ENCODE measurements at places on chromosomes 2 and 18.

GRCh38 chr2:28650266-28650584 is 101.4 kb upstream of the PPP1CB start:
- no peak for DNase-seq

- no peak for DNase-seq
Observed at GRCh38 chr2:43553341-43553855, 42.4 kb downstream of the THADA start.

GRCh38 chr2:227728035-227728434 is at the start of gene SCYGR7:
TSS of gene SCYGR7 (plus strand) at chr2:227728335. CDS start at chr2:227728335, 0 bp downstream.
- no peak for DNase-seq

DNA sequence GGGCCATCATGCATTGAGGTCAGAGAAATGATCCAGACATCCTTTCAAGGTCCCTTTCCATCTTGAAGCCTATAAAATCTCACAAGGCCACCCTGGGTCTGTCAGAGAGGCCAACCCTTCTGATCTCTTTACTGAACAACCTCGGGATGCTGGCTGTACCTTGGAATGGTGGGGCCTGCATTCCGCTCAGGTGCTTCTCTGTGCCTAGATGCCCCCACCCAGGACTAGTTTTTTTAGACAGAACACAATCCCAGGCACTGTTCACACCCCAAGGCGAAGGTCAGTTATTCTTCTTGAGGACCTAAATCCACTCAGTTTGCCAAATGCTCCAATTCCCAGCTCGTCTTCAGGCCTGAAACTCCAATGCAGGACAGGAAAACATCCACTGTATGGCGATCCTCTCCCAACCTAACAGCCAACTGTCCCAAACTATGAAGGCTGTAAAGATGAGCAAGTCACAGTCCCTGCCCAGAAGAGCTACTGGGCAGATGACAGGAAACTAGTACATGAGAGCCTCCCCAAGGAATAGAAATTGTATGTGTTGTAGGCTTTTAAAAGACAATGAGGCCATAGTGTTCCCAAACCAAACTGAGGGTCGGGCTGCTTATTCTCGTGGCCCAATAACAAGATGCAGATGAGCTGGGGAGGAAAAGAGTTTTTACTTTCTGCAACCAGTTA is 154.4 kb upstream of the ACAA2 start:
- no peak for DNase-seq

DNA sequence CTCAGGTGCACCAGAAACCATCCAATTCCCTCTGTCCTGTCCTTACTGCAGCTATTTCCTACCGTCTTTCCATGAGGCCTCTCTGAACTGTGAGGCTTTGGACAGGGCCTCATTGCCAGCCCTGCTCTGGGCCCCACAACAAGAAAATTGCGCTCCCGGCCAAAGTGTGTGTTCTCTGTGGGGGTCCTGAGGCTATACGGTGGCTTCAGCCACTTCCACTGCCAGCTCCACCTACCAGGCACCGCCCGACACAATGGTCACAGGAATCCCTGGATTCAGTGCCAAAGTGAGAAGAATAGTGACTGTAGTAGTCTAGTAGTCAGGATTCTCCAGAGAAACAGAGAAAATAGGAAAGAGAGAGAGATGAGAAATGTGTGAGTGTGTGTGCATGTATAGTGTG is 140.2 kb downstream of the IRS1 start:
- no peak for DNase-seq

GRCh38 chr2:45496869-45497268 is 114.2 kb downstream of the SRBD1 start:
- no peak for DNase-seq

DNA sequence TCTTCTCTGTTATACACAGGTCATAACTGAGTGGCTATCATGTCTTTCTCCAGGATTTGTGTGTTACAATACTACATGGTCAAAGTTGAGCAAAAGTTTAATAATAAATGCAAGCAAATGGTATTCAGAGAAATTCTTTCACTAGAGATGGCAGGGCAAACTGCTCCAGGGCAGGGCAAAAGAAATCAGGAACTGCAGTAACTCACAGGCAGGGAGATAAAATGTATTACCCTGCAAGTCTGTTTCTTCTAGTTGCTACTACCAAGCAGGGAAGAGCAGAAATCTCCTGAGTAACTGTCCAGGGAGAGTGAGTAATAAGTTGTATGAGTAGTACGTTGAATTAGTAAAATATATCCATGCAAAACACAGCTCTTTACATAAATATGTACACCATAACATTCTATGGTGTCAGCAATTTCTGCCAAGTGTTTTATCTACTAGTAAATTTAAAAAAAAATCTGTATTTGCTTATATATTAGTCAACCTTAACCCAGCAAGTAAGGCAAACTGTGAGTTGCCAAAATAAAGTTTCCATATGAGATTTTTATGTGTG is 404.1 kb downstream of the ZEB2 start:
- peak; percentile 11 for DNase-seq

DNA sequence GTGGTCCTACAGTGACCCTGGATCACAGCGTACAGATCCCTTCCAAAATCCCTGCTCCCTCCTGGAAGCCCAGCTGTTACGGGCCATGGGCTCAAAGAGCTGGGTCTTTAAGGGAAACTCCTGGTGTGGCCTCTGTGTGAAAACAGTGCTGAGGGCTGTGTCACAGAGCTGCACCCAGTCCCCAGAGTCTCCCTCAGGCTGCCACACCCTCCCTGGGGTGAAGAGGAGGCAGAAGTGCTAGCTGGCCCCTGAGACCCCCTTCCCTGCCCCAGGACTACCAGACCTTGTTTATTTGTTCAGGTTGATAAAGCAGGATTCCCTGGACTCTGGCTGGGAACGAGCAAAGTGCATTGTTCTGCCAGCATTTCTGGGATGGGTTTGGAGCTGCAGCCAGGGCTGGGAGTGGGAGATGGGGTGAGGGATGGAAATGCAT is 7.7 kb downstream of the ATOH8 start:
- DNase-seq = no peak

DNA sequence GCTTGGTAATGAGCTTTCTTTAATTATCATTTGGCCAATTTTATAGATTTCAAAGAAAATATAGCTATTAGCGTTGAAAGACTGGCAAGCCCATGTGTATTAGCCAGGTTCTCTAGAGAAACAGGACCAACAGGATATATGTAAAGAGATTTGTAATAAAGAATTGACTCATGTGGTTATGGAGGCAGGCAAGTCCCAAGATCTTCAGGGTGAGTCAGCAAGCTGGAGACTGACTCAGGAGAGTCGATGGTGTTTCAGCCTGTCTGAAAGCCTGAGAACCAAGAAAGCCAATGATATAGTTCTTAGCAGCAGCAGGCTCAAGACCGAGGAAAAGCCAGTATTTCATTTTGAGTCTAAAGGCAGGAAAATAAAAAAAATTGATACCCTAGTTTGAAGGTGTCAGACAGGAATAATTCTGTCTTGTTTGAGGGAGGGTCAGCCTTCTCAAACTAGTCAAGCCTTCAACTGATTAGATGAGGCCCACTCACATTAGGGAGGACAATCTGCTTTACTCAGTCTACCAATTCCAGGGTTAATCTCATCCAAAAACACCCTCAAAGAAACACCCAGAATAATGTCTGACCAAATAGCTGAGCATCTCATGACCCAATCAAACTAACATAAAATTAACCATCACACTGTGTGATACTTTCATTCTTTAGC is 78.3 kb upstream of the CRIM1 start:
- peak; percentile 7 for DNase-seq

GRCh38 chr18:31438402-31438801 is 9.1 kb upstream of the DSG3 start:
- no peak for DNase-seq

DNA sequence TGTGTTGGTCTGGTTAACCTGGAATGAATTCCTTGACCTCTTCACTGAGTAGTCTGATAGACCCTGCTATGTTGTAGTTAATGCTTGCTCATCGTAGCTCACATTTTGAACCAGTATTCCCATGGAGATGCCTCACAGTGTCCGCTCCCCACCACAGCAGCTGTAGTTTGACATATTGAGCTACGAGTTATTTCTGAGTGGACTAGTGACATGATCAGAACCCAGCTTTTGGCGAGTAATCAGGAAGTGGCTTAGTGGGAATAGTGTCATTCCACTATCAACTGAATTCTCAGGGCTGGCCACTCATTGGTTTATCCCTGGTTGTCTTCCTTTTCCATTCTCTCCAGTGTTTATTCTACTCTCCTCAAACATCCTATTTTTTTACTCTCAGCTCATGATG is 102.7 kb downstream of the MYO1B start:
- no peak for DNase-seq

DNA sequence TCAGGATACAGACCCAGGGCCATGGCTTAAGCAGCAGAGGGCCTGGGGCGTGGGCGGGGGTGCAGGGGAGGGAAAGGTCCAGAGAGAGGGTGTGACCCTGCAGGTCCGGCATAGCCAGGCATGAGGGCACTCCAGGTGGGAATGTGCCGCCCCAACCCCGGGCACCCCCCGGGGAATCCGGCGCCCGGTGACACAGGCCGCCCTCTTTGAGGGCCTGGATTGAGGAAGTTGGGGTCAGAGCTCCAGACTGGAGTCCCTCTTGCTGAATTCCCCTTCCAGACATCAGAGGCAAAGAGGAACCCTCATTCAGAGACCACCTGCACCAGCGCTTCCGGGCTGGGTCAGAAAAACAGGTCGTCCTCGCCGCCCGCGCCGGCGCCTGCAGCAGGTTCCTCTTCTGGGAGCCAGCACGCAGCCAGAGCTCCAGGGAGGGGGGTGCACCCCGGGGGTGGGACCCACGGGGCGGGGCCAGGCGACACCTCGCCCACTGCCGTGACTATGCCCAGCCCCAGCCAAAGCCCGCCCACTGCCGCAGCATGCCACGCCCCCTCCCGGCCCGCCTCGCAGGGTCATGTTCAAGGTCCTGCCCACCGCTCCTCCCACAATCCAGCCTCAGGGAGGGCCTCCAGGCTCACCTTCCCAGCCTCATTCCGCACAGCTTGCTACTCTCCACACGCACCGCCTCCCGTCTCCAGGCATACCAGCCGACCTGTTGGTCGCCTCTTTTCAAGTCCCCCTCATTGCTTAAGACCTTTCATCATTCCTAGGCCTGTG is 98.3 kb upstream of the ID2 start:
- no peak for DNase-seq

- no peak for DNase-seq
Observed at GRCh38 chr2:10028407-10028987, 14.9 kb upstream of the KLF11 start.

GRCh38 chr2:207042841-207043240 is 103.5 kb downstream of the CPO start:
- no peak for DNase-seq

DNA sequence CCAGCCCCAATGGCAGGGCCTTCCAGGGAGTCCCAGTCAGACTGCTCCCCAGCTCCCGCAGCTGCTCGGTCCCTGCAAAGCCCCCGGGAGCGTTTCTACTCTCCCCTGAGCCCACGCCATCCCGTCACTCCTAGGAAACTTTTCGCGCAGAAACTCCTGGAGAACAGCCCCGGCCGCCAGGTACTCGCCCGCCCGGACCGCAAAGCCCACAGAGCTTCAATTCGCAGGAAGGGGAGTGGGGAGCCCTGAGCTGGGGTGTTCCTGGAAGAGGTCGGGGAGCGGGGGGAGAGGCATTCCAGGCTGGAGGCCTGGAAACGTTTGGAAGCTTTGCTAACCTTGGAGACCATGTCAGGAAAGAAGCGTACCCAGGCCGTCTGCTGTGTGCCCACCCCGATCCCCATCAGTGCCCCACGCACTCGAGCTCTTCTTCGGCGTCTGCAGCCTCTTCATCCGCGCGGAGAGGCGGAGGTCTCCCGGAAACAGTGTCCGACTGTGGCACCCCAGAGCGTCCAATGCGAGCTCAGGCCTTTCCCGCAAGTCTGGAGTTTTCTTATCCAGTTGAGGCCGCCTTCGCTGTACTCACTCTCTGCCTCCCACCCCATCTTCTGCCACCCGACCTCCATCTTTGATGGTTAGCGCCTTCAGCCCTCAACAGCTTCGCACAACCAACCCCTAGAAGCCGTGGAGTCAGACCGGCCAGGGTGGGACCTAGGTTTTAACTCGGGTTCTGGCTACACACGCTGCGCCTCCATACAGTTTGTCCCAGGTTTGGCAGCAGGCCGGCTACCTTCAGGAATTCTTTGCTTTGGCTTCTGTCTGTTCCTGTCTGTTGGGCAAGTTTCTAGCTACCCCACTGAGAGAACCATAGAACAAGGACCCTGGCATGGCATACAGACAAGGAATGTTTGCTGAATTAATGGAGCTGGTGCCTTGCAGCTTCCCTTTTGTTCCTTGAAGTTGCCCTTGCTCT is 3.7 kb downstream of the PCGF1 start:
- DNase-seq = no peak

DNA sequence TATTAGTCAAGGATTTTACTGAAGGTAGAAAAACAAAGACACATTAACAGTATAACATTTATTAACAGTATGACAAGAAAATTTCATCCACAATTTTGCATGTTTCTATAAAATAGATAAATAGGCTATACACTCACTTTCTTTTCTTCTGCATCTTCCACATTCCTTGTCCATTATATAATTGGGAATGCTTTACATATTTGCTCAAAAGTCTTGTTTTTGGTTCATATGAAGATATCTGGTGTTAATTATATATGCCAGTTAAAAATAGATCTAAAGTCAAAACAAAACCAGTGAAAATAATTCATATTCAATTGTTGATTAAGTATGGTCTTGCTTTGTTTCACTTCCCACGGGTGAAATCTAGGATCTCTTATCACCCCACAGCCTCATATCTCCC is 53.4 kb downstream of the SERPINB7 start:
- no peak for DNase-seq

DNA sequence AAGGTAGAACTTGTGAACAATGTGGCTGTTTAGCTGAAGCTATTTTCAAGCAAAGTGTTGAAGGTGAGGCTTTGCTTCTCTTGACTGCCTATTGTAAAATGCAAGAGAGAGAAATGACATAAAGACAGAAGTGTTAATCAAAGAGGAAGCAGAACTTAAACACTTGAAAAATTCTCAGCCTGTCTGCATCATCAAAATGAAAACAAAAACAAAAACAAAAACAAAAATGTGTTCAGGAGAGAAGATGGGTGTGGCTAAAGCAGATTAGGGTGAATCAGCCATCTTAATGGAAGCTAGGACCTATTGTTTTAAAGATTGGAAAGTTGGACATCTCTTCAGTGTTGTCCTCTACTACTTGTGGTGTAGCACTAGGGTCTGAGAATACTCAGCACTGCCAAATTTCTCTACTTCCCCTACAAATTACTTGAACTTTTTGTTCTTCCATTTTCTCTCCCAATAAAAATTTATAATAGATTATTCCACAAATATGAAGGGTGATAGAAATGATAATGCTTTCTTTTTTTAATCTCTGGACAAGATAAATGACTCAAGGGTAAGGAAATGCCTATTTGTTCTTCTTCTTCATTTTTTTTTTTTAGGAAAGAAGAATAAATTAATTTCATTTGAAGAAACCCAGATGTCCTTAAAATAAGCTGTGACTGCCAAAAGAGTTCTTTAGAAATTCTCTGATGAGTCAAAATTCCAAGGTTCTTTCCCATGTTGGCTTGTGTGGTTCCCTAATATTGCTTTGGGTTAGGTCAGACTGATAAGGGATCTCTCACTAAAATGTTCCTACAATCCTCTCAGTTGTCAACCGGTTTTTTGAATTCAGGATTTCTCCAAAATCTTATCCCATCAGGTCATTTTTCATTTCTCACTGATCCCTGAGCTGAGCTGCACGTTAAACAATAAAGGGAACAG is 571.2 kb upstream of the ZEB2 start:
- DNase-seq = peak; percentile 58

- no peak for DNase-seq
Observed at GRCh38 chr2:10000541-10000940, 42.8 kb upstream of the KLF11 start.

Measured in fibroblast of gingiva (primary cell).